ENCODE measurements at places on chromosomes 5 and 9. TPM values are rescaled to one million over a fixed set of nuclear protein-coding genes. Genes with fewer than 3 reads are reported as not detected.

PCA3 gene
- 2.2 TPM for polyA plus RNA-seq

CBY3 gene
- 2.3 TPM for polyA plus RNA-seq

PDCD1LG2 gene
- polyA plus RNA-seq: 0.18 TPM

ZFP2 gene
- 8.3 TPM for polyA plus RNA-seq

TEK gene
- polyA plus RNA-seq: 12.0 TPM

FPGS gene
- polyA plus RNA-seq: 42.2 TPM

DOLPP1 gene
- 25.2 TPM for polyA plus RNA-seq

SPAAR gene
- polyA plus RNA-seq: 1.8 TPM

Measured in spinal cord (tissue), 10 donors.